HT-29 (cell line): ENCODE measurements at places on chromosomes 5 and 9. TPM values are rescaled to one million over a fixed set of nuclear protein-coding genes. Genes with fewer than 3 reads are reported as not detected.

GRCh38 chr9:126532019-126532462 is 81.7 kb upstream of the LMX1B start:
- DNase-seq = no peak

DNA sequence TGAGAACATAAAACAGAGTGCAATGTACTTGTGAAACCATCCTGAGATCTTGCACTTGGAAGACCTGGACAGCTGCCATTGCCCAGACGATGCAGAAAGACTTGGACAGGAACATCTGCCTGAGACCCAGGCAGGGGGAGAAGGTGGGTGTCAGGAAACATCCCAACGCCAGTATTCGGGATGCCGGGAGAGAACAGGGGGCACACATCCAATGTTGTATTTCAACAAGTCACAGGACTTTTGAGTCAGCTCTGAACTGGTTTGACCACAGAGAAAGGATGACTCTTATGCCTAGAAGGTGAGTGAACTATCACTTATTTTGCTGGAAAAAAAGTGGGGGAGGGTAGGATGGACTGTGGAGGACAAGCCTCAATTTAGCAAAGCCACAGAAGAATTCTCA is 124.6 kb downstream of the ROR2 start:
- DNase-seq = no peak

FCN2 gene
- total RNA-seq = not detected in 2 replicates

APBA1 gene
- 0.25 and 2.7 TPM in 2 replicates for total RNA-seq

FOXI1 gene
- not detected in 2 replicates for total RNA-seq

DNA sequence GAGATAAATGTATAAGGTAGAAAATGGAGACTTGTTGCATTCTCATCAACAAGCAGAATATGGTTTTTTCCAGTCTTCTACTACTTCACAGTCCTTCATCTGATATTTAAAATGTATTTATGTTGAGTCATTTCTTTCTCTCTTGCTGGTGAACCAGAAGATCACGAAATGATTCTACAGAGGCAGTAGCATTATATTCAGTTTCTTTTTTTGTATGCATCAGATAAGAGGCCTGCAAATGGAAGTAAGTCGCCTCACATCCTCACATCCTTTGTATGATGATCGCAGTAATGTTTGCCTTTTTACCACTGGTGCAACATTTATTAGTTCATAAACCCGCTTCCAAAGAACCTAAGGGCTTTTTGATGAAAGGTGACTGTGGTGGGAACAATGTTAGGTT is 22.1 kb upstream of the IL13 start:
- DNase-seq = no peak

DNA sequence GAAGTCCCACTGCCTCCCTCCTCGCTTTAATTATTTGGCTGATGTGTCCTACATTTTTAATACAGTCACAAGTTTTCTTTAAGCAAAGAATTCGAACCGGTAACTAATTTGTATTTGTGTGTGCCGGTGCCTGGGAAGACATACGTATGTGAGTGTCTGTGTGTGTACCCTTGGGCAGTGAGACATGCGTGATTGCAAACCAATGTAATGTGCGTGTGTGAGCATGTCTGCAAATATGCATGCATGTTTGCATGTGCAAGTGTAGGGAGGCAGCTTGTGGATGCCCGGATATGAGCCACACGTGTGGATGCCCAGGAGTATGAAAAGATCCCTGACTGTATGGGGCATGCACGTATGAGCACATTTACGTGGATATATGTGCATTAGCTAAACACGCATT is 44.4 kb upstream of the NEK6 start:
- DNase-seq = no peak
